ENCODE measurements at places on chromosomes 4 and X. TPM values are rescaled to one million over a fixed set of nuclear protein-coding genes. Genes with fewer than 3 reads are reported as not detected.

The PDCL2 gene
- total RNA-seq = not detected

The TIMP1 gene
- 147 TPM for total RNA-seq

- no peak for DNase-seq
- no peaks in the 10 kb centered on the region for H3K27me3 ChIP-seq
- no peak overlapping the region for H3K4me3 ChIP-seq
- no peak overlapping the region for H3K27ac ChIP-seq
- H3K4me1 ChIP-seq = no peaks in the 10 kb centered on the region
Measured at GRCh38 chrX:29044423-29045184, 457.4 kb downstream of the IL1RAPL1 start.

GRCh38 chrX:18394477-18394876, 30.9 kb upstream of the CDKL5 start:
- H3K36me3 ChIP-seq = no peaks in the 10 kb centered on the region
- DNase-seq = no peak
- H3K27me3 ChIP-seq = no peaks in the 10 kb centered on the region
- no peak overlapping the region for H3K27ac ChIP-seq
- H3K4me1 ChIP-seq = no peaks in the 10 kb centered on the region

DNA sequence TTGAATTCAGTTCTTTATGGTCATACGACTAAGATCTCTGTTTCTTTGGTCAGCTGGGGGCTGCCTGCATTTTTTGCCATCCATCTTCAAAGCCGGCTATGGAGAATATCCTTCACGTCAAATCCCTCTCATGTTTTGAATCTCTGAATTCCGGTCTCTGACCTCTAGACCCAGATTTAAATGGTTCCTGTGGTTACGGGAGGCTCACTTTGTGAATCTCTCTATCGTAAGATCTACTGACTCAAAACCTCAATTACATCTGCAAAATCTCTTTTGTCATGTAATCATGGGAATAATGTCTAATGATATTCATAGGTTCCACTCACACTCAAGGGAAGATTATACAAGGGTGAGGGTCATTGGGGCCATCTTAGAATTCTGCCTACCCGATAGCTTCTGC, 5.7 kb upstream of the MPC1L start:
- no peak overlapping the region for H3K27ac ChIP-seq
- no peaks in the 10 kb centered on the region for H3K27me3 ChIP-seq
- H3K4me1 ChIP-seq = no peaks in the 10 kb centered on the region
- DNase-seq = no peak
- no peak overlapping the region for H3K4me3 ChIP-seq
- H3K36me3 ChIP-seq = no peaks in the 10 kb centered on the region

Data from CD4-positive, alpha-beta memory T cell (primary cell).